ENCODE measurements at places on chromosomes 7 and 10.

DNA sequence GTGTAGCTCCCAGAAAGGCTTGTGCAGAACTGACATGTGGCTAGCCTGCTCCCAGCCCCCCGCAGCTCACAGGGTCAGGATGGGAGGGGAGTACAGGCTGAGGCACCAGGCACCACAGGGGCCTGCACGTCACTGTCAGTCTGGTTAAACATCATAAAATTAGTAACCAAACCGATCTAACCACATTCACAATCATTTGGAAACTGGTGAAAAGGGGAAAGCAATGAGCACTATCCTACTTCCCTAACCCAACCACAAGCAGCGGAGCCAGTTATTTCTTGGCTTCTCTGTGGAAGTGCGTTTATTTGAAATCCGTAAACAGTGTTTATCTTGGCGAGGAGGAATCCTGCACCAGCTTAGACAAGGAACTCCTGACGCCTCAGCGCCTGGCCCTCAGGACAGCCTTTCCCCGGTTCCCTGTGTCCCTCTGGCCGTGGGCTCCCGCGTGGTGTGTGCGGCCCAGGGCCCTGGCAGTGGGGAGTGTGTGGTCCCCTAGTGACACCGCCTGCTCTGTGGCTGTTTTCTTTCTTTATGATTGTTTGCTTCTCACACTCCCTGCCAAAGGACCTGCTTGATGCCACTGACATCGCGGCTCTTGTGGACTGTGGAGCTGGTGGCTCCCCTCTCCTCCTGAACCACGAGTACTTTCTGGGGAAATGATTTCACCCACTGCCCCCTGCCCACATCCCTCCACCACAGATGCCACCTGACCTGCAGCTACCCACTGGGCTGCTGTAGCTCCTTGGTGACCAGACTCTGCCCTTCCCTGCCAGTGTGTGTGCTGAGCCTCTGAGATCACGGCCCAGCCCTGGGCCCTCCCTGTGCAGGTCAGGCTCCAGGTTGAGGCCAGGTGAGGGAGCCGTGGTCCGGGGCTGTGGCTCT is 38.0 kb downstream of the INPP5A start:
- DNase-seq, result no peak

GRCh38 chr10:61662794-61663259 is at the start of gene CABCOCO1:
CABCOCO1 (plus strand) TSS chr10:61662929; CDS start chr10:61662973, 44 bp downstream.
- peak; percentile 72 for DNase-seq

GRCh38 chr7:45567713-45568112 is 6.5 kb upstream of the ADCY1 start:
- no peak for DNase-seq

DNA sequence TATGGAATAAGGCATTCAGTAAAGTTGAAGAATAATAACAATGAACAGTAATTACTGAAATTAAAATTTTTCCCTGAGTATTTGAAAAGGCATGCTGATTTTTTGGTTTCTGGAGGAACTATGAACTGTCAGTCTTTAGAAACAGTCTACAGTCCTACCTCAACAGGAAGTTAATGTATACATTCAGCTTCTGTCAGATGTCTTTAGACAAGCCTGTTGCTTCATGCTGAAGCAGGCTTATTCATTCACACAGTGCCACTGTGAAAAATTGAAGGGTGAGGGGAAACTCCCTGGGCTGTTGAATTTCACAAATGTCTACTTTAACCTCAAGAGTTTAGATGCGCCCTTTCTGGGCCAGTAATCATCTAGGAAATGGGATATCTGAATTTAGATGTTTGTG is 3.5 kb downstream of the NRF1 start:
- DNase-seq, result no peak

DNA sequence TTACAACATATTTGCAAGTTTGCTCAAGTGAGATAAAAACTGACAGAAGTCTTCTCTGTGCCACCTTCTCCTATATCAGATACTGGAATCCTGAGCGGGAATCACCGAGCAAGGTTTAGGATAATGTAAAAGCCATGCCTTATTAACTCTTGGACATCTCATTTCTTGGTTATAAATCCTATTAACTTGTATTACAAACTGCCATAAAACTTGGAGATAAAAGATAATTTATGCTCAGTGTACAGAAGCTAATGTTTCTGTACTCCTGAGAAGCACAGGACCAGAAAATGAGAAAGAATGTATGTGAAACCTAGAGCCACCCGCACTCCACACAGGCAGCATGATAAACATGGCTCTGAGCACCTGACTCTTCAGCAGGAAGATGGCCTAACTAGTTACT is 181.2 kb upstream of the NOBOX start:
- DNase-seq, result no peak

- DNase-seq, result no peak
Measured at GRCh38 chr7:17307558-17307957, 9.1 kb downstream of the AHR start.

- DNase-seq, result no peak
Measured at GRCh38 chr7:32868116-32868515, 23.4 kb downstream of the KBTBD2 start.

- DNase-seq, result no peak
Measured at GRCh38 chr10:118045837-118046394, 825 bp downstream of the RAB11FIP2 start.

DNA sequence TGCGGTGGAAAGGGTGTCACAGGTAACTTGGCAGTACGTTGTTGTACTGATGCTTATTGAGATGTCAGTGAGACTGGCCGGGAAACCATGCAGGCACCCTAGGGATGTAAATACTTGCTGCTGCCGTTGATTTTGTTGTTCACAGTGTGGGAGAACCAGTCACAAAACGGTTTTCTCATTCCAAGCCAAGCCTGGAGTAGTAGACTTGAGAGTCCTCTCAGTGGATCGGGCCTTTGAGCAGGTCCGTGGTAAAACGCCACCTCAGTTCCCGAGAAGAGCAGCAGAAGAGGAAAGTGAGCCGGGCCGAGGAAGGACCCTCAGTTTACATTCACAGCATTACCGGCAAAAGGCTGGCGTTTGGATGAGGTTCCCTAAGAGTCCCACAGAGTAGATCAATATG is 1.1 kb downstream of the JAKMIP3 start:
- peak; percentile 34 for DNase-seq

DNA sequence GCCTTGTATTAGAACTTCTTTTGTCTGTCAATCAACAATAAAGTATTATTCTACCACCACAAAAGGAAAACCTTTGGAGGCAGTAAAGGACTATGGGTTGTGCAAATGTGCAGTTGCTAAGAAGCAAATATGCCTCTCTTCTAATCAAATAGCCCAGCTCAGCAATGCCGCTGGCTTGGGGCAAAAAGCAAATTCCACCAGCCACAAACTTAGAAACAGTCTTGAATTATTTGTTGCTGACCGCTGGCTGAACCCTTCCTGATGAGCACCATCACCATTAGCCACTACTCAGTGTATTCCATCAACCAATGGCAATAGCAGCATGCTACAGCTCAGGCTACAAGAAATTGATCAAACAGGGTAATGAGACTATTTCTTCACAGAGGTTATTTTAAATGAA is 51.0 kb downstream of the SKAP2 start:
- no peak for DNase-seq

- DNase-seq, result no peak
Measured at GRCh38 chr10:75916906-75917305, 485.5 kb downstream of the LRMDA start.

- no peak for DNase-seq
Measured at GRCh38 chr10:4687397-4687796, 138.6 kb upstream of the AKR1E2 start.

DNA sequence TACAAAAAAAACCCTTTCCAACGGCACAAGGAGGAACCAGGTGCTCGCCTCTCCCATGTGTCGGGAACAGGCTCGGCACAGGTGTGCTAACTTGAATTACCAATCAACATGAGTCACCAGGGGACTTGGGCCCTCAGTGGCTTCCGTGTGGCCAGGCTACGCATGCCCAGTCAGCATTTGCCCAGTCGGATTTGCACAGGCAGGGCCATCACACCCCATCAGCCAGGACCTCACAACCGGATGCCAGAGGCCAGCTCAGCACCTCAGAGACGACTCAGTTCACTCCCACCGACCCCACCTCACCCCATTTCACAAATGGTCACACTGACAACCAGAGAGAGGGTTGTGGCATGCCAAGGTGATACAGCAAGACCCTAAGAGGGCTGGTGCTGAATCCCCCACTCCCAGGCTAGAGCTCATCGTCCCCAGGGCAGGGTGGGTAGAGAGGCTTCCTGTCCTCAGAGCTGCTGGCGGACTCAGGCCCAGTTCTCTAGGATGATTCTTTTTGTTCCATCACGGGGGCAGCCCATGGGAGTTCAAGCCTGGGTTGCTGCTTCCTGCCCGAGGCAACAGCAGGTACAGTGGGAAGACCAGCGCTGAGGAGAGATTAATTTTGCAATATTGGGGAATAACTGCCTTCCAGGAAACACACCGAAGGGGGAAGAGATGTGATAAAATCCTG is 13.6 kb downstream of the ANXA11 start:
- DNase-seq, result no peak

DNA sequence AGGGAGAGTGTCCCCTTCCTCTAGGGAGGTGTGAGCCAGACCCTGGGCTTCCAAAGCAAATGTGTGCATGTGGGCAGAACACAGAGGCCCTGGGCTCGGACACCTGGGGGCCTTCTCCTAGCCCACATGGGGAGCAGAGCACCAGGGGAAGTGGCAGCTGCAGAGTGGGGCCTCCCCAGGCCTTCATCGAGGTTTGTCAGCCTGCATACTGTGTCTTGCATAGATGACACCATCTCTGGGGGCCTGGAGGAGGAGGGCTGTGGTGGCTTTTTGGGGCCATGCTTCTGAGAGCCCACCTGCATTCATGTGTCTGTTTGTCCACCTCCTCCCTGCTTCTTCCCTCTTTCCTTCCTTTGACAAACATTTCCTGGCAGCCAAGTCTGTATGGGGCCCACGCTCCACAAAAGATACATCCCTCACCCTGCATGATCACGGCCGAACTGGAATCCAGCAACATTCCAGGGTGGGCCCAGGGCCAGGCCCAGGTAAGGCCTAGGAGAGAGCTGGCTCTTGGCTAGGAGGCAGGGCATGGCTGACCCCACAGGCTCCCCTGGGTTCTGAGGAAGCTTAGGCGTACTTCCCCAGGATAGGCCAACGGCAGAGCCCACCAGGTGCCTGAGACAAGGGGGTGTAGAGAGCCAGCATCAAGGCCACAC is 79.2 kb downstream of the ZMIZ1 start:
- DNase-seq, result no peak

DNA sequence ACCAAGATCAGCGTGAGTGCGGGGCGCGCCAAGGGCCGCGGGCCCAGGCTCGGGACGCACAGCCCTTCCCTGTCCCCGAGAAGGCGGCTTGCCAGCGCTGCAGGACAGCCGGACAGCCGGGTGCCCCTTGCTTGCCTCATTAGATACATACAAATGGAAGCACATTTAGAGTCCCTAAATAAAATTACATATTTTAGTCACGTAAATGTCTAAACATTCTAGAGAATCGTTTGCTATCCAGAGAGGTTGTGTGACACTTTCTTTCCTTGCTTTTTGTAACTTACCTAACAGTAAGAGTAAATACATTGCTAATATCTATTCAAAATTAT is 4.8 kb downstream of the VSTM2A start:
- DNase-seq, result no peak

Measured in sciatic nerve (tissue), 2 donors.